Body of pancreas (tissue), 4 donors: ENCODE measurements at places on chromosomes 13 and 19.

DNA sequence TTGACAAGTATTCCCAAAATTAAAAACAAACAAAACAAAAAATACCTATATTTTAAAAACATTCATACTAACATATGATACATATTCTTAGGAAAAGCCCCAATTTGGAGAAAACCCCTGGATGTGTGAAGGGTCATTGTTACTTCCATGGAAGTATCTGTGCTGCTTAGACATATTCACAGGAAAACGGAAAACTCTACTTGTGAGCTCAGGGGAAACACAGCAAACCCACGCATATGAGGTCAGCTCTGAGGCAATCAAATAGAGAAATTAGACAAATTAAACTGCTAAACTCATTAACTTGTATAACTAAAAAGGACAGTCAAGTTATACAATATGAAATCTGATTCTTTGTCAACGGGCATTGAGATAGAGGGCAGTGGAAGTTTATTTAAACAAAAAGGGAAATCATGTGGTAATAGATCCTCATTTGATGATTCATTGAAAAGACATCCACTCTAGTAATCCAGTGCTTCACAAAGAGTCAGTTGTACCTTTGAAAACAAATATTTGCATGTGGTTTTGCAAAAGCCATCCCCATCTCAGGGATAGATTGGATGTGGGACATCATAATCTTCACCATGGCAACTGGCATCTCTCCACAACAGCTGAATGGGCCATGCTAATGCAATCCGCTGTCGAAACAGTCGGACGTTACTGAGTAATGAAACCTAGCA, 423.4 kb downstream of the ITGBL1 start:
- peak; percentile 14 for DNase-seq

GRCh38 chr13:36920616-36921185, 663 bp upstream of the SMAD9 start:
- DNase-seq = no peak

DNA sequence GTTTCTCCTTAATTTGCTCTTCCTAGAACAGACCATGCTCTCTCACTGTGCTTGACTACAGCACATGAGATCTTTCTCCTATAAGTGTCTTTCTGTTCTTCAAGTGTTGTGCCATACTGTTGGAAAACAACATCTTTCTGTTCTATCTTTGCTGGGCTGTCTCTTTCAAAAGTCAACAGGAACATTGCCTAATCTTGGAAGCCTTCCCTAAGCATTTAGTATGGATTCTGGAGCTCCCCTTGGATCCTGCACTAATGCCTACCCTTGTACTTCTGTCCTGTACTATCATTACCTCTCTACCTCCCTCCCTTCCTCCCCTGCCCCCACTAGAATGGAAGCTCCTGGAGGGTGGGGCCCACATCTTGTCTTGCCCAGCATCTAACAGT, 26.8 kb downstream of the STARD13 start:
- no peak for DNase-seq

- no peak for DNase-seq
Measured at GRCh38 chr19:52724701-52725514, 9.9 kb downstream of the ZNF611 start.
